Left cardiac atrium (tissue), 4 donors: ENCODE measurements at places on chromosomes 6 and 20. TPM values are rescaled to one million over a fixed set of nuclear protein-coding genes. Genes with fewer than 3 reads are reported as not detected.

DNA sequence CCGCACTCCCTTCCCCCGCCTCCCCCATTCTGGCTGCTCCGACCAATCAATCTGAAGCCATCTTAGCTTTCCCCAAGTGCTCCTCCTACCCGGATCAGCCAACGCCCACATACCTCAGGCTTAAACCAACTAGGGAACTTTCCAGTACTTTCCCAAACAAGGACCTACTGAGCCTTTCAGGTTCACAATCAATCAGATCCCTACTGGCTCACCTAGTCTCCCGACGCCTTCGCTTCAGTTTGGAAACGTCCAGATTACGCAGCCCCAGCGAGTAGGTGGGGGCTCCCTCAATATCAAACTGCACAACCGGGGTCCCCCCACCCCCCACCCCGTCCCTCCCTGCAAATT lies 432 bp downstream of the HSPA1L start:
- peak; percentile 96 for DNase-seq

GRCh38 chr20:24733416-24733815 lies 215.7 kb upstream of the CST7 start:
- no peak for DNase-seq

The RBPJL gene
- total RNA-seq = not detected

DNA sequence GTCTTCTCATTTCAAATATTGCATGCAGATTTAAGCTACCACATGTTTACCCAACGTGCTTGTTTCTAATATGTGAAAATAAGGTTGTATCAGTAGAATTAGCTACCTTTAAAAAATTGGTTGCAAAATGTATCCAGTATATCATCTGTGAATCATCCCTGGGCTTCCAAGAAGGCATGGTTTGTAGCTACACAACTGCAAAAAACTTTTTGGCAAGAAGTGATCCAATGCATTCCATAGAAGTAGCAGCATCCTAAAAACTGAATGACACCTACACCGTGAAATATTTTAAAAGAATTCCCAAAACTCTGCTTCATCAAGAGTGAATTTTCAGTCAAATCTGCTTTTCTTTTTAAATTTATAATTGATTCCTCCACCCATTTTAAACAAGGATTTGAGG lies 89.1 kb downstream of the AIG1 start:
- DNase-seq = no peak

DNA sequence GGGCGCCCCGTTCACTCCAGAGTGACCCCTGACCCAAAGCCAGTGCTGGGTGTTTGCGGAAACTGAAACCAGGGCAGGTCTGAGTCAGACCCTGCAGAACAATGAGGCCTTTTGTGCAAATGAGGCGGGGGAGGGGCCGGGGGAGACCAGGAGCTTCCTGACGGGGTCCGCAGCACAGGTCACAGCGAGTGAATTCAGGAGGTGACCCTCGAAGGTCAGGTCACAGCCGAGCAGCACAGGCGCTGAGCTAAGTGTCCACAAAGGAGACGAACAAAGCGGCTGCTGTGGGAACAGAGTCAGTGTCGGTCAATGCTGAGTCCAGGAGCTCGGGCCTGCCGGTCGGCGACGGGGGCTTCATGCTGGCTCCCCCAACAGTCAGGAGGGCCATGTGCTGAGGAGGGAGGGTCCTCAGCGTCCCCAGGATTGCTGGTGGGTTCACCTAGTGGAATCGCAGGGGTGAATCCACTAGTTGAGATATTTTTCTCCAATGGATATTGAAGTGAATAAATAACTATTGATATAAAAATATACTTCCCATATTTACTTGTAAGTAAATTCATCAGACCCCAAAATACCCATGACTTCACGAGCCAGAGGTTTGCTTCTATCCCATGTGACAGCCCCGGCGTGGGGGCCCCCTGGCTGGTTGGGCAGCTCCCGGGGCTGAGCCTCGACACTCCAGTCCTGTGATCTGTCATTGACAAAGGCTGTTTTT lies 188.4 kb upstream of the SULF2 start:
- peak; percentile 52 for DNase-seq

- no peak for DNase-seq
Measured at GRCh38 chr6:28618898-28619555, 93.3 kb downstream of the GPX5 start.

GRCh38 chr6:32149092-32149755 lies 2.5 kb downstream of the PRRT1 start:
- no peak for DNase-seq

The C6orf132 gene
- total RNA-seq = 1.5 TPM

DNA sequence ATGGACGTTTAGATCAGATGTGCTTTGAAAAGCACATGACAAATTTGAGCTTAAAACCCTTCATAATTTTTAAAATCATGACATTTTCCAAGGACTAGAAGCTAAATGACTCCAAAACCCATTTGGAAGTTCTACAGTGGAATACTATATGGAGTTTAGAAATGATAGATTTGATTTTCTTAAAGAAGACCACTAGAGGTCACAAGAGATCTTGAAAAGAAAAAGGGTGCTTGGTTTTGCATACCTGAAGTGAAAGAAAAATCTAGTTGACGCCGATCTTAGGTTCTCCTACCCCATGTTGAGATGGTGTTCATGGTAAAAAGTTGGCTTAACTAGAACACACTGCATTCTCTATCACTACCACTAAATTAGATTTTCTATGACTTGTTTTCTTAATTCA lies 31.5 kb downstream of the CFAP61 start:
- DNase-seq = no peak

The LAMA2 gene
- total RNA-seq = 120 TPM

DNA sequence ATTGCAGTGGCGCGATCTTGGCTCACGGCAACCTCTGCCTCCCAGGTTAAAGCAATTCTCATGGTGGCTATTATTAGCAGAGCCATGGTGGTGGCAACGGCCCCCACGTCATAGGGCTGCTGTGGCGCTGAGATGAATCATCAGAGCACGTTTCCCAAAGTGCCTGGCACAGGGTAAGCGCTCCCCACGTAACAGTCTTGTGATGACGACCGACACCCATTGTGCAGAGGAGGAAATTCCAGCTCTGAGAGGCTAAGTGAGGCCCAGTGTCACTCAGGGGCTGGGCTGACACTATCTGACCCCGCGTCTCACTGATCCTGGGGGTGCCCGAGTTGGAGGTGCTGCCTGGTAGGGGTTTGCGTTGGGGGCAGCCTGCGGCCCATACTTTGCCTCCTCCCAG lies 16.2 kb downstream of the SUN5 start:
- peak; percentile 49 for DNase-seq

DNA sequence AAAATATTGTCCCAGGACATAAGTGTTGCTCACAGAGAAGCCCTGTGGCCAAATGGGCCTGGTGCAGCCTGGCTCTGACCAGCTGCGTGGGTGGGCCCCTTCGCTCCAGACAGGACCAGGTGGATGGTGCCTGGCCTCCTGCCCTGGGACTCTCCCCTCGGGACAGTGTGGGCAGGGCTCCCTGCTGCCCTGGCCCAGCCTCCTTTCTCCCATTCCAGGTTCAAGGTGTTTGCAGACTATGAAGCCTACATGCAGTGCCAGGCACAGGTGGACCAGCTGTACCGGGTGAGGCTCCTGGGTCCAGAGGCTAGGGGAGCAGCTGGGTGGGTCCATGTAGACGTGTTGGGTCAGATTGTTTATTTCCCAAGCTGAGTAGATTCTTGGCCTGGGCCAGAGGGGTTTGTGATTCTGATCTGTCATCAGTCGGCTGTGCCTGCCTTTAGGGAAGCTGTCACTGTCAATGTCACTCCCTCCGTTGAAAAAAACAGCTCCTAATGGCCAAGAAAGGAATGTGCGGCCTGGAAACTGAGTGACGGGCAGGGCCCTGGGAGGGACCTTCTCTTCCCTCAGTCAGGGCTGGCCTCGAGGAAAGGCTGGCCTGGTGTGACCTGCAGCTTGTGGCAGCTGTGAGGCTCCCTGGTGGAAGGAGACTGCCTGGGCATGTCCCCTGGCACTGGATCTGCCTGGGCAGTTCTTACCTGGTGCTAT lies 47.7 kb downstream of the PYGB start:
- peak; percentile 64 for DNase-seq

GRCh38 chr6:8642854-8643253 lies 207.5 kb upstream of the SLC35B3 start:
- DNase-seq = no peak

- no peak for DNase-seq
Measured at GRCh38 chr6:168699631-168700295, 258.8 kb downstream of the SMOC2 start.

DNA sequence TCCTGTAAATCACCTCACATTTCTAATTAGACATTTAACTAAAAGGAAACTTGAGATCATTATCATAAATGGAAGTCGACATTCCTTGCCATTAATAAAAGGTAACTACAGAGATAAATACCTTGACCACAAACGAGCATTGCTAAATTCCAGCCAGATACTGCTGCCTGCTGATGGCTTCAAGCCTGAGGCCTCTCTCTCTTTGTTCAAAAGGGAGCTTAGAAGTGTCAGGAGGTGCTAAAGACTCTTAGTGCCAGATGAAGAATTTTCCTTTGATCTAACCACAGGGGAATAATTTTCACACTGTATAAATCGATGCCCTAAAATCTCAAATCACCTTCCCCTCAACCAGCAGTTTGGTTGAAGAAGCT lies 248.2 kb upstream of the PMEPA1 start:
- no peak for DNase-seq

DNA sequence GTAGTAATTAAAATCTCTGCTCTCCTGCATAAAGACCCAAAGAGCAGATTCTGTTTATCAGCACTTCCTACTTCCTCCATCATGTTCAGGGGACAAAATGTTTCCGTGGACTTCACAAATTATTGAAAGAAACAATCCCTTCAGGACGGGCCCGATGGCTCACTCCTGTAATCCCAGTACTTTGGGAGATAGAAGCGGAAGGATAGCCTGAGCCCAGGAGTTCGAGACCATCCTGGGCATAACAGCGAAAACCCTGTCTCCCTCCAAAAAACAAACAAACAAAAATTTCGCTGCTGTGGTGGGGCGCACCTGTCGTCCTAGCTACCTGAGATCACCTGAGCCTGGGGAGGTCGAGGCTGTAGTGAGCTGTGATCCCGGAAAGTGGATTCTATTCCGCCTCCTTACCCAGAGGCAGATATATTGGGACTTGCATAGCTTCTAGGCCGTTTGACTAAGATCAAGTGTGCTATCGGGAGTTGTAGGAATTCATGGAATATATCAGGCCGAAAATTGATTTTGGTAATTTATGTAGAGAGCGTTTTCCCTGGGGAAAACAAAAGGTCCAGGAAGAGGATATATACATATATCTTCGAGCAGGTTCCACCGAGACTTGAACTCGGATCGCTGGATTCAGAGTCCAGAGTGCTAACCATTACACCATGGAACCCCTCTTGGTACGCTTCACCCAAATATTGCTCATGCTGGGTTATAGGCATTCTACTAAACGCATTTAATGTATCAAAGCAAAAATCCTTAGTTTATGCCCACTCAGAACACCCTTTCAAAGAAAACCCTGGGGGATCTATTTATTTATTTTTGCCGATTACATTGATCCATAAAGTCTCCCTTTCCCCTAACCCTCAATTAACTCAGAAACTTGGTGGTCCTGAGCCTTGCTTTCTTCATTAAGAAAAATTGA lies 74.5 kb upstream of the ZNF184 start:
- DNase-seq = no peak

The HMGA1 gene
- total RNA-seq = 36.2 TPM

DNA sequence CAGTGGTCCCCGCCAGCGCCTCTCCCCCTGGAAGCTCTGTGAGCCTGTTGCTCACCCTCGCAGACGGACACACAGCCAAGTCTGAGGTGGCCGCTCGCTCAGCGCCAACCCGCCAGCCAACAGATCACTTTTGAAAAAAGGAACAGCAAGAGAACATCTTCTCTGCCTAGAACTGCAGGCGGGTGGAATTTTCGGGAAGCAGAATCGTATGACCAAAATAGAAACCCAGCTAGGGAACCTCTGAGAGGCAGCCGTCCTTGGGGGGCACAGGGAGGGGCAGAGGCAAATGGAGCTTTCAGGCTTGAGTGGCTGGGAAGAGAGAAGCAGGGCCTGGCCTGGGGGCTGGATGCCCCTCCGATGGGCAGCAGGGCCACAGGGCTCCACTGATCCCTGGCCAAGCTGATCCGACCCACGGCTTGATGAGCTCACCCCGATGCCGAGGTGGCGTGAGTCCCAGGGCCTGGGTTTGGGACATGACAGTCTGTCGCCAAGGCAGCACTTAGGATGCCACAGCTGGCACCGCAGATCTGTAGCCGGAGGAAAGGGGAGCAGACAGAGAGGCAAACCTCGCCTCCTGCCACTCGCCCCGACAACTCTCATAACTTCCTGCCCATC lies 9.8 kb downstream of the NFATC2 start:
- peak; percentile 69 for DNase-seq

The RIN2 gene
- 50.1 TPM for total RNA-seq

The HMGN3 gene
- 122 TPM for total RNA-seq

GRCh38 chr6:2396042-2396657 lies 150.7 kb upstream of the GMDS start:
- DNase-seq = no peak

DNA sequence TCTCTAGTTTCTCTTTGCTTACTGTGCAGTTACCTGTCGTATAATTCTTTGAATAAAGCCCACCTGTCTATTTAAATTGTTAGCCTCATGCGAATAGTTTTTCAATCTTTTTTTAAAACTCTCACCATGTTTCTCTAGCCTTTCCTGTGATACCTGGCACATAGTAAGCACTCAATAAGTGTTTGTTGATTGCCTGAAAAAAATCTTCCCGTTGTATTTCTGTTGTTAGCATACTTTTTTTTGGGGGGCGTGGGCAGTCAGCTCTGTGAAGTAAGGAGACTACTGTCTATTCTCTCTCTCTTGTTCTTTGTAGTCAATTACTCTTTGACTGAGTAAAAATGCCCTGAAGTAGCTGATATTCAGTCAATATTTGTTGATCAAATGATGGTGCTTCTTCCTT lies 205.8 kb downstream of the CDKAL1 start:
- DNase-seq = no peak

The TDRD6 gene
- total RNA-seq = 0.21 TPM
